ENCODE measurements at places on chromosomes 4 and X. TPM values are rescaled to one million over a fixed set of nuclear protein-coding genes. Genes with fewer than 3 reads are reported as not detected.
A peak's percentile ranks its signal among the peaks of the same experiment; 100 is the strongest.

- no peak for DNase-seq
Measured at GRCh38 chr4:31655328-31655727, 935.2 kb downstream of the PCDH7 start.

ADAMTS3 gene
- total RNA-seq = 10.3 TPM

- no peak for DNase-seq
Measured at GRCh38 chr4:166140951-166141350, 267.9 kb downstream of the TLL1 start.

- no peak for DNase-seq
Measured at GRCh38 chr4:73034896-73035295, 34.6 kb downstream of the COX18 start.

SYP gene
- 13.6 TPM for total RNA-seq

DNA sequence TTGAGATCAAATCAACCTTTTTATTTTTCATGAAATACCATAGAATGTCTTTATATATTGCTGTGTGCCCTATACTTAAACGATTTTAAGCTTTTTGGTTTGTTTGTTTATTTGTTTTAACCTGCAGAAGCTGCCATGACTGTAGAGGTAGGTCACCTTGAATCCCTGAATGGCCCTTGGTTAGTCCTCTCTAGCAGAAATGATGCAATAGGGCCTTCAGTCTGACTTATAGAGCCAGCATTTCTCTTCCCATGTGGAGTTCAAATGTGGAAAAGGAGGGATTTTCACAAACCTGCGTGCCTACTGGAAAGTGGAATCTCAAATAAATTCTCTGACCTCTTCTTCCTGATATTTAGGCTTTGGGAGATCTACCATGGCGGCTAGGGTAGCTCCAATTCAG is 327.9 kb downstream of the MAPK10 start:
- DNase-seq = no peak

DNA sequence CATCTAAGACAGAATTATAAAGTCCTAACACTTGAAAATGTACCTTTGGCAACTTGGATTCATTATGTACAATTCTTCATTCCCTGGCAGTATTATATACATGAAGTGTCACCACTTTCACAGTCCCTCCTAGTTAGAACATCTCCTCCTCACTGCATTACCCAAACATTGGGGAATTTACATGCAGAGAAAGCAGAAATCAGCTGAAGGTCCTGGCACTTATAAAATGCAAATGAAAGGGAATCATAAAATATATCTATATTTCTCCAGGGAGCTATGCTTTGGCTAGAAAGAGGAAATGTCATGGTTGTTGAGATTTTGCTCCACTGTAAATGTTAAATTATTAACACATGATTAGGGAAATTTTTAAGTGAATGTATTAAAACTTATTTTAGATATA is 835.6 kb upstream of the SLIT2 start:
- no peak for DNase-seq

CXCR3 gene
- not detected for total RNA-seq

DNA sequence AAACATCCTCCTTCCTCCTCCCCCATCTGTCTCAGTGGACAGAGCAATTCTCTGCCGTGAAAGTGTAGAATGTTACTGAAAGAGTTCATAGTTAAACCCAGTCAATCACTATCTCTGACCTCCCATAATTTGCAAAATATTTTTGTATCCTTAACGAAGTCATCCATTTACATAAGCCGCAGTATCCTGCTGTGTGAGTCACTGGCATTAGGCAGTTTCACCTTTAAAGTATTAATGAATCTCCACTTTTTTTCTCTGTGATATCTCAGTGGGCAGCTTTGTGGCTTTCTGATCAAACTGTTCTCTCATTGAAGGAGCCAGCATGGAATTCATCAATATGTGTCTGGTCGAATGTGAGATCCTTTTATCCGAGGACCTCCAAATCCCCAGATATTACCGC is 678.6 kb upstream of the TENM3 start:
- no peak for DNase-seq

DNA sequence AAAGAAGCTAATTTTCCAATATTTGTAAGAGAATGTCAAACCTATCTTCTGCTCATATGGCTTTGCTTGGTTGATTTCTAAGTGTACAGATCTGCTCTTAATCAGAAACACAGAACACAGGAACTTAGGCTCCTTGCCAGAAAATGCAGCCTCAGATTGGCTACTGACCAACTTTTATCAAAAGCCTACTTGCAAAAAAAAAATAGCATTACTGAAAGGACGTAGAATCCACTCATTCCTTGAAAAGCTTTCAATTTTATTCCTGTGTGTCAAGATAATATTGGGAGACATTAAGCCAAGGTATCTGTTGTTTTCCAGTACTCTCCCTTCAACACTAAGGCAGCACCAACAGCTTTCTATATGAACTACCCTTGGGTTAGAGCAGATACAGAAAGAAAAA is 127.6 kb upstream of the INTU start:
- DNase-seq = no peak

TSR2 gene
- 43.8 TPM for total RNA-seq

DNA sequence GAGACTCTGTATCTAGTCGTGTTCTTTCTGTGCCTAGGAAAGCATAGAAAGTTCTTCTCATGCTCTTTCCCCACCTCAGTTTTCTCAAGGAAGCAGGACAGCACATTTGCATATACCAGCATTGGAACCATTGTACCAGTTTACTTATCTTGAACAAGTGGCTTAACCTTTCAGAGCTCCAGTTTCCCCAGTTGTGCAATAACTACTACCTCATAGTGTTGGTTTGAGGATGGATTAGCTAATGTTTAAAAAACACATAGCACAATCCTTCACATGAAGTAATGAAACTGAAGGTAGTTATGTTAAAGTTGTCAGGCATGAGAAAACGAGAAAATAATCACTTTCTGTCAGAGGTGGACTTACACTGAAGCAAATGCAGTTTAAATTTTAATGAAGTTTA is 92.2 kb upstream of the H2AZ1 start:
- no peak for DNase-seq

- DNase-seq = no peak
Measured at GRCh38 chr4:79886557-79886956, 186.5 kb downstream of the ANTXR2 start.

DNA sequence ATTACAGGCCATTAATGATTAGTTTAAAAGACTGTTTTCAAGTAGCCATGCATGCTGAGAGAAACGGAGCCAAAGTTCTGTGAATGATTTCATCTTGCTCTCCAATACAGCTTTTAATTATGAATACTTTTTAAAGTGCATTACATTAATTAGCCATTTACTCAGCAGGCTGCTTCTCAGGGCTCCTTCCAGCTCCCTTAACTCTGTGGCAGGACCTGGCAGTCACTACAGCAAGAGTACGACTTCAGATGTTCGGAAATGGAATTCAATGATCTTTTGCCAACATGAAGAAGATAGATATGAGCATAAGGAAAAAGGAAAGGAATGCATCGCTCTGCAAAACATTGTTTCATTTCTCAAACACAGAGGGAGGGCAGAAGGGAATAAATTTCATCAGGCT is 987.2 kb downstream of the PDHA2 start:
- DNase-seq = no peak

CACNA1F gene
- 0.48 TPM for total RNA-seq

IBSP gene
- not detected for total RNA-seq

GRCh38 chr4:102809190-102809589 is 18.2 kb downstream of the UBE2D3 start:
- DNase-seq = no peak

DNA sequence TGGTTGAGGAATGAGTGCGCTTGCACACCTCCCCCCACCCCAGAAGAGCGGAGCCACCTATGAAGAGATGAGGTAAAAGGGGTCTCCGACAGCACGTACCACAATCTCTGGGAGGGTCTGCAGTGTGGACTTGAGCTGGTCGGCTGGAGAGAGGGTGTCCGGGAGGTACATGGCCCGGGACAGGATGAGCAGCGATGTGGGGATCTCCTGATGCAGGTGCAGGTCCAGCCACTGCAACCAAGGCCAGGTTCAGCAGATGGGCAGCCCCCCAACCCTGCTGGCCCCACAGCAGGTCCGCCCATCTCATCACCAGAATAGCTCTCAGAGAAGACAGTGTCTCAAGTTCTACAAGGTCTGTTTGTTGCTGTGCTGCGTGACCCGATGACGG is 30.4 kb downstream of the FGFR3 start:
- no peak for DNase-seq

DNA sequence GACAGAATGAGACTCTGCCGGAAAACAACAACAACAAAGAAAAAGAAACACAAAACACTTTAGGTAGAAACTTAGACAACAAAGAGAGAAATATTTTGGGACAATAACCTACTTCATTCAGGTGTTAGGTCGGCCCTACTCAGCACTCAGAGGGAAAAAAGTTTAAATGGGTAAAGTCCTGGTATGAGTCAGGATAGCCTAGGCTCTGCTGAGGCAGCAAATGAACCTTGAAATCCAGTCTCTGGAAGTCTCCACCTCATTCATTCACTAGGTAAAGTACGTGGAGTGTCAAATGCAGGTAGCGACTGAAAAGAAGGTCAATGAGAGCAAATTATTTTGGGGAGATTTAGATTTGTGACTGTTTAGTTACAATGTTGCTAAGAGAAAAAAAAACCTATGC is 127.4 kb downstream of the FHDC1 start:
- no peak for DNase-seq

- DNase-seq = no peak
Measured at GRCh38 chr4:77375866-77376607, 219.0 kb downstream of the CCNG2 start.

EPGN gene
- 16.6 TPM for total RNA-seq

GRCh38 chrX:136205882-136206380 is 45.3 kb downstream of the MAP7D3 start:
- no peak for DNase-seq

CXCL6 gene
- total RNA-seq = 0.64 TPM

HSD17B10 gene
- total RNA-seq = 63.7 TPM

GRCh38 chr4:51831133-51831532 is 11.8 kb upstream of the DCUN1D4 start:
- DNase-seq = no peak

GRCh38 chr4:7192252-7193029 is at the start of gene SORCS2:
Gene SORCS2 (plus strand): TSS chr4:7192538.
- peak; percentile 89 for DNase-seq

SLC38A5 gene
- 1.8 TPM for total RNA-seq

- DNase-seq = no peak
Measured at GRCh38 chrX:129614481-129615255, 40.1 kb downstream of the APLN start.

- no peak for DNase-seq
Measured at GRCh38 chrX:153245288-153245731, 66.2 kb downstream of the MAGEA1 start.

SRP72 gene
- 87.3 TPM for total RNA-seq

- no peak for DNase-seq
Measured at GRCh38 chrX:1421433-1422134, 29.7 kb upstream of the SLC25A6 start.

- no peak for DNase-seq
Measured at GRCh38 chr4:79027656-79028055, 88.4 kb upstream of the PAQR3 start.

DNA sequence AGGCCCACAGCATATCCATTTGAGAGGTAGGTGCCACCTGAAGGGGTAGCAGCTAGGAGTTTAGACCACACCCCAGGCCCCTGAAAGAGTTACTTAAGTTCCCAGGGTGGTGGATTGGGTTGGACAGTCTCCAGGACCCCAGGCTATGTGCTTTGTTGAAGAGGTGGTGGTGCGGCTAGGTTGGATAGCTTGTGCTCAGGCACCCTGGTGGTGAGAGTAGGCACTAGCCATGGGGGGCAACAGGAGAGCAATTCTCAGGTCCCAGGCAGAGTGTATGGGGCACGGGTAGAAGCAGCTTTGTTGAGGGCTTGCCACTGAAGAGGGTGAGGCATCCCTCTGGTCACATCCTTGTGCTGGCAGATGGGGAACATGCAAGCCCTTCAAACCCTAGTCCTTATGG is 5.6 kb downstream of the PF4 start:
- no peak for DNase-seq

GRCh38 chr4:8427262-8427661 is 13.3 kb downstream of the ACOX3 start:
- DNase-seq = no peak

GRCh38 chrX:126670258-126670657 is 117.6 kb upstream of the DCAF12L1 start:
- DNase-seq = no peak

DNA sequence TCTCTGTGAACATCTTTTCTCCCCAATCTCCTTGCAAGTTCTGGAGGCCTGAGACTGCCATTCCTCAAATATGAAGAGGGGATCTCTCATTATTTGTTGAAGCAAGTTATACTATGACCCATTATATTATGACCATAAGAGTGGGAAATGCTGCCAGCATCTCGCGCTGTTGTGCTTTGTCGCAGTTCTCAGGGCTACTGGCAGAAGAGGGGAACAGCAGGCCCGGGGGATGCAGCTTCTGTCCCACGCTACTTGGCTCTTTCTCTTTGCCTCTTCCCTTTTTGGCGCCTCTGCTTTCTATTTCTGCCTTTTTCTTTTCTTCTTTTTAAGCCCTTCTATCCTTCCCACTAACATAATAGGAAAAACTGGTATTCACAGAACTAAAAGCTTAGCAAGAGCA is 64.2 kb downstream of the GEMIN8 start:
- DNase-seq = no peak

GAGE12G gene
- not detected for total RNA-seq

- DNase-seq = no peak
Measured at GRCh38 chr4:153156263-153156662, 48.0 kb upstream of the TRIM2 start.

DNA sequence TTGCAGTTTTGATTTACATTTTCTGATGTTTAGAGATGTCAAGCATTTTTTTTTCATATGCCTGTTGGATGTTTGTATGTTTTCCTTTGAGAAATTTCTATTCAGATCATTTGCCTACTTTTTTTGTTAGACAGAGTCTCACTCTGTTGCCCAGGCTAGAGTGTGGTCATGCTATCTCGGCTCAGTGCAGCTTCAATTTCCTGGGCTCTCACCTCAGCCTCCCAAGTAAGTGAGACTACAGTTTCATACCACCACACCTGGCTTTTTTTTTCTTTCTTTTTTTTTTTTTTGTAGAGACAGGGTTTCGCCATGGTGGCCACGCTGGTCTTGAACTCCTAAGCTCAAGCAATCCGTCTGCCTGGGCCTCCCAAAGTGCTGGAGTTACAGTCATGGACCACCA is 291.7 kb downstream of the SLITRK2 start:
- DNase-seq = no peak

DNA sequence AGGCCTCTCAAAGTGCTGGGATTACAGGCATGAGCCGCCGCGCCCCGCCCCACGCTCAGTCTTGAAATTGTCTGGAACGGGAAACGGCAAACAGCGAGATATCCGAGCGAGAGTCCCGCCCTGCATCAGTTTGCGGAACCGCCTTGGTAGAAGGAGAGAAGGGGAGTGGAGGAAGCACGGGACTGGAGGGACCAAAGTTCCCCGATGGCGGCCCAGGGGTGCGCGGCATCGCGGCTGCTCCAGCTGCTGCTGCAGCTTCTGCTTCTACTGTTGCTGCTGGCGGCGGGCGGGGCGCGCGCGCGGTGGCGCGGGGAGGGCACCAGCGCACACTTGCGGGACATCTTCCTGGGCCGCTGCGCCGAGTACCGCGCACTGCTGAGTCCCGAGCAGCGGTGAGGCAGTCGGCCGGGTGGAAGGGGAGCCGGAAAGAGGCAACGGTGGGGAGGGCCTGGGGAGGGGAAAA is at the start of gene BST1:
BST1 (plus strand) TSS at position 125 of the 463 bp plus-strand sequence; CDS start at position 205, 80 bp downstream.
- DNase-seq = no peak

- no peak for DNase-seq
Measured at GRCh38 chrX:46582325-46582724, 8.8 kb downstream of the CHST7 start.

AWAT2 gene
- total RNA-seq = not detected

All from type B pancreatic cell (in vitro differentiated cells).